Astrocyte of the spinal cord (primary cell): ENCODE measurements at places on chromosomes 12 and 14.
A peak's percentile ranks its signal among the peaks of the same experiment; 100 is the strongest.

DNA sequence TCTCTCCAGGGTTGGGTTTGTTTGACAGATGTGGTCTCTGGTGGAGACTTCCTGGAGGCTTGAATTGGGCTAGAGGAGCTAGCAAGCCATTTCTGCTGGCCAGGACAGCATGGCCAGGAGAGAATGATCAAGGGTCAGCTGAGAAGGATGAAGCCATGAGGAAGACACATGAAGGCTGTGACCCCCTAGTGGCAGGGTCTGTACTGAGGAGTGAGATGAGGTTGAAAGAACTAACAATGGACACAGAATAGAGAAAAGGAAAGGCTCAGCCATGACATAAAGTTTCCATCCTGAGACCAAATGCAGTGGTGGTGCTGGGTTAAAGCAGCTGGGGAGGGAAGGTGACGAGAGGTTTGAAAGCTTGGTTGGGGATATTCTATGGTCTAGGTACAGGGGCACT lies 89.9 kb downstream of the NT5DC3 start:
- DNase-seq = no peak

GRCh38 chr12:96120359-96121100 lies 73.6 kb upstream of the ELK3 start:
- DNase-seq = no peak

GRCh38 chr14:76446921-76447320 lies 71.0 kb downstream of the ESRRB start:
- DNase-seq = no peak

GRCh38 chr14:79448960-79449359 lies 762.3 kb downstream of the DIO2 start:
- no peak for DNase-seq

GRCh38 chr12:57461276-57461916 lies 1.8 kb downstream of the GLI1 start:
- DNase-seq = peak; percentile 59

- DNase-seq = peak; percentile 73
Measured at GRCh38 chr14:54366736-54367735, 29.8 kb upstream of the CDKN3 start.

GRCh38 chr14:94774344-94775090 lies 4.6 kb upstream of the GSC start:
- DNase-seq = no peak

DNA sequence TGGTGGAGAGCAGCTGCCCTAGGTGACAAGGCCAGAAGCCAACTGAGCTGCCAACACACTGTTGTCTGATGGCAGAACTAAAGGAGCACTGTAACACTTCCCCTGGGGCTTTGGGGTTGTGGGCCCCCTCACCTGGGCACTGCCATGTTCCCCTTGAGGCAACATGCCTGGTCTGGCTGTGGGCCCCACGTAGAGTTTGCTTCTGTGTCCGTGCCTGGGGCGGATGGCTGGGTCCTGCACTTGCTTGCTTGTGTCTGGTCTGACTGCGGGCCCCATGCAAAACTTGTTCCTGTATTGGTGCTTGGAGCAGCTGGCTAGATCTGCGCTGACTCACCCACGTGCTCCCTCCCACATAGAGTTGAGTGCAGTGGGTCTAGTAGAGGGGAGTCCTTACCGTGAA lies 78.4 kb downstream of the MNAT1 start:
- DNase-seq = no peak

DNA sequence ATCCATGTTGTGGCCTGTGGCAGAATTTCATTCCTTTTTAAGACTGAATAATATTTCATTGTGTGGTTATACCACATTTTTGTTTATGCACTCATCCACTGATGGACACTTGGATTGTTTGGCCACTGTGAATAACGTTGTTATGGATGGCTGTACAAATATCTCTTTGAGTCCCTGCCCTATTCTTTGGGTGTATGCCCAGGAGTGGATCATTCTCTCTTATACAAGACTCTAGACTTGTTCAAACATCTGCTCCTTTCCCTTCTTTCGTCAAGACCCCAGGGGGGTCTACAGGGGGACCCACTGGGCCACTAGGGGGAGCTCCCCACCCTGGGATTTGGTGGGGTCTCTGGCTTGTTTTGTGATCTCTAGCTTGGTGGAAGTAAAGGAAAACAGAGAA lies 77.4 kb downstream of the FBXL14 start:
- peak; percentile 92 for DNase-seq

GRCh38 chr14:44291366-44291915 lies 215.6 kb downstream of the FSCB start:
- no peak for DNase-seq

DNA sequence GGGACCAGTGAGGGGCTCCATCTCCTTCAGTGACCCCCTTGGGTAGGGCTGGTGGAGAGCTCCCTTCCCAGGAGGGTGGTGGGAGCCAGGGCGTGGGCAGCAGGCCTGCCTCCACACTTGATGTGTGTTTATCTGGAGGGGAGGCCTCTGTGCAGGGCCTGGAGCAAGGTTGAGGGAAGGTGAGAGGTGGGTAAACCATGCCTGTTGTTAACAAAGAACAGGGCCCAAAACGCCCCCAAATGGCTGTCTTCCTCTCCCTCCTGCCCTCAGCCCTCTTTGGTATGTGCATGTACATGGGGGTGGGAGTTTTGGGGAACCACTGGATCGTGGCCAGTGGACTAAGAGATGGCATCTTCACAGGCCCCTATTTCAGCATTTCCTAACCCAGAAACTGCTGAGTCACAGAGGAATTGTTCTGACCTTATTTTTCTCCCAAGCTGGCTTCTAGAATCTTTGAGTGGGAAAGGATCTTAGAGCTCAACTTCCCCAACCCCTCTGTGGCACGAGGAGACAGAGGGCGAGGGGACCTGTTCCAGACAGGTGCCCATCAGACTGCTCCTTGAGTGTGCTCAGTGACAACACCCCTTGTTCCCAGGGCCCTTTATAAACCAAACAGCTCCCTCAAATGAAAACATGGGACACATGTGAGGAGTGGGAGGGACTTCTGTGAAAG lies 3.6 kb downstream of the SLC48A1 start:
- DNase-seq = no peak

DNA sequence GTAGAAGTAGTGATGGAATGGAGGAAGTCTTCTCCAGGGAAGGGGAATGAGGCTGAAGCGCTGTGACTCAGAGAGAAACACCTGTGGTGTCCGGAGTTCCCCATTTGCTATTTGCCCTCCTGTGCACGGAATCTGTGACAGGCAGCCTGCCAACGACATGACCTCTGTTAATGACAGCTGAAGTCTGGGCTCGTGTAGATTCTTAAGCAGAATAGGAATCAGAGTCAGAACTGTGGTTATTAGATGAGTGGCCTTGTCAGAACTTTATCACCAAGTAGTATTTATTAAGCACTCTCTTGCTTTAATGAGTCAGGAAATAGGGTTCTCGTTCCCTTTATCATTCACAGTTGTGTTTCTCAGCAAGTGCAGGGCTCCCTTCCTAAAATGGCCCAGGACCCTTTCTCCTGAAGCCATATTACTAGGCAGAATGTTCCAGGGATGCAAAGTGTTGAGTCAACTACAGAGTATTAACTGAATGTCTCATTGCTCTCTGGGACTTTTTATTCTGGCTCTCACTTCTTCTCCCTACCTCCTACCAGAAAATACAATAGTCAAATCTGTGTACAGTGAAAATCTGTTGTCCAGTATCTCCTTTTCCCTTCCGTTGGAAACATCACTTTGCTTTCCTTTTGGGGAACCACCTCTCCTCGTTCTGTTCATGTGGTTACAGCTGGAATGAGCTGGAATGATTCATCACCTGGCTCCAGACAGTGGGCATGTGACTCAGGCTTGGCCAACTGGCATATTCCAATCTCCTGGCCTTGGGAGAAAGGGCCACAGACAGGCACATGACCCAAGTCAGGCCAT lies 77.8 kb upstream of the MAX start:
- peak; percentile 76 for DNase-seq

- DNase-seq = no peak
Measured at GRCh38 chr12:57496822-57497221, 9.0 kb downstream of the MARS1 start.

DNA sequence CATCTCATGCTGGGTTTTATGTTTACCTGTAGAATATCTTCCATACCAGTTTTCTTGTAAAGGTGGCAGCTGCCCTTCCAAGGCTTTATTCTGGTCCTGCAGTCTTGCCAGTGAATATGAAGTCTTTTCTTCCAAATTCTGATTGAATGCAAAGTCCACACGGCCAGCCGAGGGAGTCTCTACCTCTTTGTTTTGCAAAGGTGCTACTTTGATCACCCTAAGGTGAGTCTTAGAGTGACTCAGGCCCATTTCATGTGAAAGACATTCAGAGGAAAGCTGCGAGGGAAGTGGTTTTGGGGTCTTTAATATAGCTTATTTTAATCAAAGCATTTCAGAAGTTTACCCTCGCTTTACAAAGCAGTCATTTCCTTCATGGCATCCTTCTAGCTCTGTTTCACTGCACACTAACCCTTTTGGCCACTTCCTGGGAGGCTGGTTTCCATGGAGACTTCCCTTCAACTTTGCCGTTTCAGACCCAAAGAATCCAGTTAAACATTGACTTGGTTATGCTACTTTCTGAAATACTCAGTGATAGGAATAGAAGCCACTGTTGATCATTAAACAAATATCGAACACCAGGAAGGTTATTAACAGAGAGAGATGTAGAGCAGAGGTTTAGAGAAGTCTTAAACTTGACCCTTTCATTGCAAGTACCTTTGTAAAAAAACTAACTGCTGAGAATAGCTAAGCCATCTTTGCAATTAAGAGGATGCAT lies at the start of gene CCDC198:
CCDC198 (minus strand) TSS at position 391 of the 715 bp plus-strand sequence; CDS start at position 249, 142 bp downstream.
- DNase-seq = peak; percentile 46

- no peak for DNase-seq
Measured at GRCh38 chr12:32367381-32367780, 32.0 kb upstream of the FGD4 start.

- no peak for DNase-seq
Measured at GRCh38 chr12:102570256-102570655, 89.9 kb upstream of the IGF1 start.

GRCh38 chr12:9604287-9604686 lies 3.4 kb downstream of the KLRB1 start:
- no peak for DNase-seq

- peak; percentile 92 for DNase-seq
Measured at GRCh38 chr12:115337693-115338543, 653.9 kb upstream of the TBX3 start.

DNA sequence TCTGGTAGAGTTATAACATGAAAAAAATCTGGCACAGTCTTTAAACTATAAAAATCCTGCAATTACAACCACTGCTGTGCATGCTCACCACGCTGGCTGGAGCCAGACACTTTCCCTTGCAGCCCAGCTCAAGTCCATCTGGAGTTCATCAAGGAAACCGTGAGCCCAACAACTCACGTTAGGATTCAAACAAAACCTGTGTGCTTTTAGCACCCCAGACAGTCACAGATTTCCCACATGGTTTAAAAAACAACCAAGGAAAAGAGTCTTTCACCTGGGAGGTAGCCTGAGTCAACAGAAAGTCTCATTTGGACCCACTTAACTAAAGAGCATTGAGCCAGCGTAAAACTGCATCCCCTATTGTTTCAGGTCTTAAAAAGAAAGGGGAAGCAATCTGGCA lies 4.7 kb downstream of the LRIG3 start:
- DNase-seq = peak; percentile 78

- no peak for DNase-seq
Measured at GRCh38 chr14:82244791-82245190, 711.1 kb upstream of the SEL1L start.

DNA sequence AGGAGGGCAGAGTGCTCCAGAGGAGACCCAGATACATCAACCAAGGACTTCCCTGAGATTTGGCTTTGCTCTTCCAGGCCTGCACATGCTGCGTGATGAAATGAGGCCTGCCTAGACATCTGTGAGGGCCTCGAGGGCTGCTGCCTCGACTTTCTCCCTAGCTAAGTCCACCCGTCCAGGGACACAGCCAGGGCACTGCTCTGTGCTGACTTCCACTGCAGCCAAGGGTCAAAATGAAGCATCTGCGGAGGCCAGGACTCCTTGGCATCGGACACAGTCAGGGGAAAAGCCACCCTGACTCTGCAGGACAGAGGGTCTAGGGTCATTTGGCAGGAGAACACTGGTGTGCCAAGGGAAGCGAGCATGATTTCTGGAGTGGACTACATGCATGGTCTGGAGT lies 10.7 kb downstream of the SLC25A47 start:
- no peak for DNase-seq

- peak; percentile 99 for DNase-seq
Measured at GRCh38 chr12:96035283-96036236, at the start of gene LTA4H. Gene LTA4H (minus strand): TSS chr12:96035587. CDS start chr12:96035519, 68 bp downstream.

DNA sequence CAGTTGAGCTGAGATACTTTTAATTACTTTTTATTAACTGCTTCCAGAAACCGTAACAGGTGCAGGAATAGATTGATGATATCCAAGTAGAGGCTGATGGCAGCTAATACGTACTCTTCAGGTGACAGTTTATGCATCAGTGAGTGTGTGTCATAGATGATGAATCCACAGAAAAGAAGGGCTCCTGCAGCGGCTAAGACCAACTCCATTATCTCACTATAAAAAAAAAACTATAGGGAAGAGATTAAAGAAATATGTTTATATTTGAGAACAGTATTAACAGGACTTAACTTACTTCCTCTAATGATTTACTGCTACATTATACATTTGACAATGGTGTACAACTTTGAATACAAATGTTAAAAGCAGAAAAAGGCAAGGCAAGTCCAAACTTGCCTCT lies 7.4 kb upstream of the LLPH start:
- DNase-seq = no peak

DNA sequence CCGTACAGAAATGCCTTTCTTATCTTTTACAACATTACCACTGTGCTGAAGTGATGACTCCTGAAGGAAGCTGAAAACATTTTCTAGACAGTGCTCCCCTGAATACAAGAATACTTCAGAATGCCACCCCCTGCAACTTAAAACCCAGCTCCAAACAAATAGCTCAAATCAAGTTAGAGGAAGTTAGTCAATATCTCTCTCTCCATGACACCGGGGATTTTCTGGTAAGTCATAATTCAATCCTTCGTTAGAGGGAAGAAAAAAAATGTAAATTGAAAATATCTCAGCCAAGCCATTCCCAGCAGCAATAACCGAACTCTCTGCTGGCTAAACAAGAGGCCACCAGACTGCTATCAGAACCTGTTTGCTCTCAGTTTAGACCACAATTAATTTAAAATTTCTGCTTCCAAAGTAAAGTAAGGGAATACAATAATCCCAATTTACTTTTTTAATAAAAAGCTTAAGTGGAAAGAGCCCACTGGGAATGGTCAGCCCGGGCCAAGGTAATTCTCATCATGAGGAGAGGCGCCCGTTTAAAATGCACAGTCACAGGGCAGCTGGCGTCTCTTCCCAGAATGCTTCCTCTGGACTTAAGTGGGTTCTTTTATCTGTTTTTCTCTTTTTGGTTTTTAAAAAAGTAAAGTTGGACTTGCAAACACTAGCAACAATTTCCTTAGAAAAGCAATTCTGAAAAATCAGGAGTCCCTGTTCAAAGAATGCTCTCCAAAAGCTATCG lies 710.1 kb upstream of the STXBP6 start:
- DNase-seq = no peak

GRCh38 chr12:99026332-99027054 lies 381.4 kb downstream of the APAF1 start:
- no peak for DNase-seq

- DNase-seq = peak; percentile 32
Measured at GRCh38 chr14:69183735-69184134, 7.6 kb upstream of the EXD2 start.

- DNase-seq = peak; percentile 78
Measured at GRCh38 chr14:85587151-85587711, 57.3 kb downstream of the FLRT2 start.
